Spinal cord (tissue), 10 donors: ENCODE measurements at places on chromosomes 13 and 19.

DNA sequence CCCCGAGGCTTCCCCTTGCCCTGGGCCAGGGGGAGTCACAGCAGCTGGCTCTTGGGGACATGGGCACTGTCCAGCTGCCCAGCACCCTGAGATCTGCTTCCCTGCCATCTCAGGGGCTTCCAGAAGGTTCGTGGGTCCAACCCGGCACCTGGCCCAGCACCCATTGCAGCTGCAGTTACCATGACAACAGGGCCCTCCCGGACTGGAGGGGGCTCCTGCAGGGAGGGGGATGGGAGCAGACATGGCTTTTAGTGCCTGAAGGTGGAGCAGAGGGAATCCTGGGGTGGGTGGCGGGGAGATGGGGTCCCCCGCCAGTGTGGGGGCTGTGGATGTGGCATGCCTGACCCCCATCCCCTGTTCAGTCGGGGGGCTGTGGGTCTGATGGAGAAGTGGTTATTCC, 14.7 kb downstream of the PIN1 start:
- no peak for DNase-seq

DNA sequence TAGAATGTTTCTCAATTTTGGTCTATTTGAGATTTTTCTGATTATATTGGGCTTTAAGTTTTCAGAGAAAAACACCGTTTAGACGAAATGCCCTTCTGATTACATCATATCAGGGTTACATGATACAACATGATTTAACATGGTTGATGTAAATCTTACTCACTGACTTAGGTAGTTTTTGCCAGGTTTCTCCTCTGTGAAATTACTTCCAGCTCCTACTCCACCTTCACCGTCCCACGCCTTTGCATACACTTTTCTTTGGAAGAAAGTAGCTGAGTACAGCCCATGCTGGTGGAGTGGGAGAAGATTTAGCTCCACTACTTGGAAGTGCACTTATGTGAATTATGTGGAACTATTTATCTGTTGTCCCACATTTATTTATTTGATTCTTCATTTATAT, 433.2 kb upstream of the KLHL1 start:
- no peak for DNase-seq

- no peak for DNase-seq
Observed at GRCh38 chr19:51347209-51347928, 5.4 kb upstream of the VSIG10L start.

DNA sequence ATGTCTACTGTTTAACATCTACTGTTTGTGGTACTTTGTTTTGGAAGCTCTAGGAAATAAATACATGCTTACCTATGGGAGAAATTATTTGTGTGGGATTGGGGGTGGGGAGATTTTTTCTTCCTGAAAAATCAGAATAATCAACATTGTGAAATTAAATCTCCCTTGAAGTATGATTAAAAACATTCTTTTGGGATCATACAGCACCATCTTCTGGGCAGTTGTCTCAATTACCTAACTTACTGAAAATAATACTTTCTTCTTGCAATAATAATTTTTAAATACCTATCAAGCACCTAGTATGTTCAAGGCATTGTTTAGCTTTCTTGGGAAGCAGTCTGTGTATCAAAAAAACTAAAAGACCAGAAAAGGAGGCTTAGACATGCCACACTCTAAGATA, 576.5 kb upstream of the ARGLU1 start:
- DNase-seq = no peak

- DNase-seq = no peak
Observed at GRCh38 chr13:21060338-21061028, 903 bp downstream of the LATS2 start.

DNA sequence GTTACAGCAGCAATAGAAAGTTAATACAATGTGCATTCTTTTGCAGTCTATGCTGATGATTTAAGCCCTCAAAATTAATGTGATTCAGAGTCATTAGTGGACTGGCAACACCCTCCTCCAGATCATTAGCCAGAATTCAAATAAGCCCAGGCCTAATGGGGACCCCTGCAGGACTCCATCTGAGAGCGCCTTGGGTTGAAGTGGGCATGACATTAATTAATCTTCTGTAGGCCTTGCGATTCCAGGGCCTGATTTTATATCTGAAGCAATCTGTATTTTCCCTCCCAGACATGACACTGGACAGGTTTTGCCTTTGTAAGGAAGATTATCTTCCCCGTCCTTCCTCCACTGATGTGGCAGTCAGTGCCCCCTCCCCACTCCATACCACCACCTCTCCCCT, 442.9 kb downstream of the FOXO1 start:
- DNase-seq = no peak

- no peak for DNase-seq
Observed at GRCh38 chr13:106593132-106593531, 25.2 kb upstream of the ARGLU1 start.

- DNase-seq = no peak
Observed at GRCh38 chr19:11296264-11296663, 304 bp downstream of the TSPAN16 start.

- DNase-seq = no peak
Observed at GRCh38 chr13:45512098-45512496, 47.4 kb downstream of the COG3 start.

DNA sequence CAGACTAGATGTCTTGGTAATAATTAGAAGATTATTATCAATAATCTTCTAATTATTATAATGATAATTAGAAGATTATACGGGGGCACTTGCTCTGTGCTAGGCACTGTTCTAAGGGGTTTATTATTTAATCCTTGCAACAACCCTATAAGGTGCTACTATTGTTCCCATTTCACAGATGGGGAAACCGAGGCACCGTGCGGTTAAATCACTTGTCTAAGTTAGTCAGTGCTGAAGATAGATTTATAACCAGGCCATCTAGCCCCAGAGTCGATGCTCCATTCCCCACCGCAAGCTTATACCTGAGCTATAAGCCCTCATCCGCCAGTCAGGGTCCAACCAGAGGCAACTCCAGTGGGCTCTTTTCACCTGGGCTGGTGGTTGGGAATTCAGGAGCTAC, 2.0 kb upstream of the ACP7 start:
- DNase-seq = no peak

GRCh38 chr13:66518068-66518467, 712.1 kb downstream of the PCDH9 start:
- no peak for DNase-seq

DNA sequence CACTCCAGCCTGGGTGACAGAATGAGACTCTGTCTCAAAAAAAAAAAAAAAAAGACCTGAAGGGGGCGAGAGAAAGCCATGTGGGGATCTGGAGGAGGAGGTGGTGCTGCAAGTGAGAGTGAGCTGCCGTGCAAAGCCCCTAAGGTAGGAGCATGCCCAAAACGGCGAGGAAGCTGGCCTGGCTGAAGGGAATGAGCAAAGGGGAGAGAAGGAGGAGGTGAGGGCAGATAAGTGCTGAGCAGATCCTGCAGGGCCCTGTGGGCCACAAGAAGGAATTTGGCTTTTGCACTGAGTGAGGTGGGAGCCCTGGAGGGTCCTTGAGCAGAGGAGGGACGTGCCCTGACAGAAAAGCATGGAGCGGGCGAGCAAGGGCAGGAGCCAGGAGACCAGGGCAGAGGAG, 19.4 kb upstream of the ADGRE5 start:
- no peak for DNase-seq

GRCh38 chr13:110485604-110486003, 75.9 kb downstream of the RAB20 start:
- DNase-seq = no peak

GRCh38 chr13:24116131-24116530, 44.4 kb upstream of the SPATA13 start:
- no peak for DNase-seq

- no peak for DNase-seq
Observed at GRCh38 chr19:12095111-12095790, 30.7 kb downstream of the ZNF844 start.

DNA sequence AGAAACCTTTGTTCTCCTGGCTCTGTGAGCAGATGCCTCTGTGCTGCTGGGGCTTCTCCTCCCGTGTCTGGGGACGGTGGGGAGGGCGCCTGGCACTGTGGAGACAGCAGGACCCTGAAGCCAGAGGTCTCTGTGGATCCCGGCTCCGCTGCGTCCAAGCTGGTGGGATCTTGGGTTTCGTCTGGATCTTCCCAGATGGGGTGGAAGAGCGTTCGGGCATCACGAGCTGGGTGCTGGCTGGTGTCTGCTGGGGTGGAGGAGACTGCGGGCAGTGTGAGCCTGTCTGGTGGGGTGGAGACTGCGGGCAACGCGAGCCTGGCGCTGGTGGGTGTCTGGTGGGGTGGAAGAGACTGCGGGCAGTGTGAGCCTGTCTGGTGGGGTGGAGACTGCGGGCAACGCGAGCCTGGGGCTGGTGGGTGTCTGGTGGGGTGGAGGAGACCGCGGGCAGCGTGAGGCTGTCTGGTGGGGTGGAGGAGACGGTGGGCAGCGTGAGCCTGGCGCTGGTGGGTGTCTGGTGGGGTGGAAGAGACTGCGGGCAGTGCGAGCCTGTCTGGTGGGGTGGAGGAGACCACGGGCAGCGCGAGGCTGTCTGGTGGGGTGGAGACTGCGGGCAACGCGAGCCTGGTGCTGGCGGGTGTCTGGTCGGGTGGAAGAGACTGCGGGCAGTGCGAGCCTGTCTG, 5.6 kb downstream of the TEX29 start:
- DNase-seq = no peak

DNA sequence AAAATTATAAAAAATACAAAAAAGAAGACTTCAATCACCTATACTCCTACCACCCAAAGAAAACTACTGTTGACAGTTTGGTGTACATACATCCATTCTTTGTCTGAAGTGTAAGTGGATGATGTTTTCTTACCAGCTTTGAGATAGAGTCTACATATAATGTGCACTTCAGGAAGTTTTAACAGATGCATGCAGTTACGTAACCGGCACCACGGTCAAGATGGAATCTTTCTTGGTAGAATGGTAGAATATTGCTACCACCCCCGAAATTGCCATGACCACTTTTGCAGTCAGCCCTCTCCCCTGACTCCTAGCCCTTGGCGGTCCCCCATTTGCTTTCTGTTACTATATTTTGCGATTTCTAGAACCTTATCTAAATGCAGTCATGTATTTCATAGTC, 1.4 kb downstream of the CUL4A start:
- no peak for DNase-seq

- DNase-seq = no peak
Observed at GRCh38 chr19:13004273-13004672, 9.0 kb downstream of the NFIX start.

DNA sequence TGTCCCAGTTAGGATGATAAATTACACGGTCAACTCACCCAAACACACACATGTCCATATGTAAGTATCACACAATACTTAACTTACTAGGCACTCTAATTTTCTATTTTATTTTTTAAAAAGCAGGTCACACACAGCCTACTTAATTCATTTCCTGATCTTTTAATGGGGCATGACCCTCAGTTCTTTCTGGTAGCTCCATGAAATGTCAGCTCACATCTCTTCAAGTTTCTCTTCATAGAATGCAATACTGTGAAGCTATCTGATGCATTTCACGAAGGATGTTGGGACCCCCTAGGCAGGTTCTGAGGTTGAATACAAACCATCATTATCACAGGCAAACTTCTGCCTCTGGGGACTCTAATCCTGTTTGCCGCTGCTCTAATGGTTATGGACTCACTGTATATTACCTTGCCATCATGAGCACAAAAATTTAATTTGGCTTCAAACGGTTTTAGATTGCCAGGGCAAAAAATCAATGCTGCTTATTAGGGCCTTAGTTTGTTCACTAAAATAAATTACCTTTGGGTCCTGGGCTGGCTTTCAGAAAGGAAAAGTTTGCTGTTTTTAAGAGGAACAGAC, 16.1 kb upstream of the DHRS12 start:
- DNase-seq = no peak

GRCh38 chr13:96011291-96011872, 41.8 kb downstream of the UGGT2 start:
- DNase-seq = no peak

- DNase-seq = no peak
Observed at GRCh38 chr13:40031031-40031430, 375.6 kb downstream of the COG6 start.

DNA sequence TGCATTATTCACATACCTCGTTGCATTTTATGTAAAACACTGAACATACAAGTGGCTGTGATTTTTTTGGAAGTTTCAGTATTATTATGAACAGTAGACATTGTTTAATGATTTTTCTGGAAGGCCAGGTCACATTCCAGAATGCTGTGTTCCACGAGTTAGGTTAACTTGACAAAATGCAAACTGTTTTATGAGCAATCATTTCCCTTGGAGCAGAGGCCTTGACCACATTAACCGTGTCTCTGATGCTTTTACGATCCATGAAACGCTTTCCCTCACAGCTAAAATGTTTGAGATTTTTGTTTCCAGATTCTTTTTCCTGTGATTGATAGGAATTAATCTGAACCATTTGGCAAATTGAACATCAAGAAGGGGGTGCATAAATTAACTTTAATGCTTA, 57.8 kb downstream of the MBNL2 start:
- no peak for DNase-seq

DNA sequence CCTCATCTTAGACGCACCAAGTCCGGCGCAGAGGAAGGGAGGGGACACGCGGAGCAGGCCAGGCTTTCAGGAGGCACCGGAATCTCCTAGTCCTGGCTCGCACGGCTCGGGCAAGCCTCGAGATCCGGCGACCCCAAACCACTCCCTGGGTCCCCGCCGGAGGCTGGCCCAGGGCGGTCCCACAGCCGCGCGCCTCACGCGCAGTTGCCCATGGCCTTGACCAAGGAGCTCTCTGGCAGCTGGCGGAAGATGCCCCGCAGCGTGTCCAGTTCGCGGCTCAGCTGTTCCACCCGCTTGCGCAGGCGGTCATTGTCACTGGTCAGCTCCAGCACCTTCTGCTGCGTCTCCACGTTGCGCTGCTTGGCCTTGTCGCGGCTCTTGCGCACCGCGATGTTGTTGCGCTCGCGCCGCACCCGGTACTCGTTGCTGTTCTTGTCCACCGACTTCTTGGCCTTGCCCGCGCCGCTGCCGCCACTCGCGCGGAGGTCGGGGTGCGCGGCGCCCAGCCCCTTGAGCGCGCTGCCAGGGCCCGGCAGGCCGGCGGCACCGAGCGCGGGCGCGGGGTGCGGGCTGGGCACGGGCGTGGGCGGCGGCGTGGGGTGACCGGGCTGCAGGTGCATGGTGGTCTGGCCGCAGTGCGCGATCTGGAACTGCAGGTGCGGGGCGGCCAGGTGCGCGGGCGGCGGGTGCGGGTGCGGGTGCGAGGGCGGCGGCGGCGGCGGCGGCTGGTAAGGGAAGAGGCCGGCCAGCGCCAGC, 1.0 kb downstream of the CEBPA start:
- no peak for DNase-seq

- DNase-seq = no peak
Observed at GRCh38 chr13:95136638-95137037, 164.6 kb downstream of the ABCC4 start.

- DNase-seq = no peak
Observed at GRCh38 chr13:36353001-36353400, 6.8 kb upstream of the SPART start.

DNA sequence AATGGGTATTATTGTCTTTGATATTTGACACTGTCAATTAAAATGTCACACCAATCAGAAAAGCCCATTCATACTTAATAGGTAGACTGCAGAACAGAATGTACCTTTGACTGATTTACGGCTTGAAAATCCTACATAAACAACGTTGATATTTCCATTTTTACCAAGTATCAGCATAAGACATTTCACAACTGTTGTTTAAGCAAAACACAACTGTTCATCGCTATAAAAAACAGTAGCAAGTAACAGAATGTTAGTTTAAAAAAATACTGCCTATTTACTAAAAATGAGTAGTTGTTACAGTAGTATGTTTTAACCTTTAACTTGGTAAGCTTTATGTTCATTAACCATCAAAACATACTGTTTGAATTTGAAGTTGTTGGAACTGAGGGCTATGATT, 1096.6 kb downstream of the PCDH17 start:
- DNase-seq = peak; percentile 53

- DNase-seq = no peak
Observed at GRCh38 chr19:42397263-42398166, 7.4 kb upstream of the CNFN start.

- DNase-seq = no peak
Observed at GRCh38 chr13:67204764-67205163, 25.4 kb downstream of the PCDH9 start.
